ENCODE measurements at places on chromosomes 2 and 18.
A peak's percentile ranks its signal among the peaks of the same experiment; 100 is the strongest.

DNA sequence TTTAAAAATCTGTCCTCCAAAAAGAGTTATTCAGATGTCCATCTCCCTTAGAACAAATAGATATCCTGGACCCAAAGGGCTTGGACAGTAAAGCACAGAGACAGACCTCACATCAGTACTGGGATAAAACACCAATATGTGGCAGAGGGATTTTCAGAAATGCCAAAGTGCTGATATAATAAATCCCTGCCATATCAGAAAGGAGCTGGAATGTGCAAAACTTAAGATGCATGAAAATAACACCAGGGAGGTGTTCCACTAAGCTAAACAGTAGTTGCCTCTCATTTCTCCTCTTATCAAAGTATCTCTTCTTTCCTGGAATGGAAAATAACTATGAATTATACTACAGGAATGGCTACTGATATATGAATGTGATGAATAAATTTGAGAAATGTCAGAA, 13.2 kb downstream of the USP40 start:
- DNase-seq: no peak

- no peak for DNase-seq
Measured at GRCh38 chr2:9160732-9161131, 45.9 kb upstream of the ASAP2 start.

GRCh38 chr2:169106134-169106533, 36.8 kb downstream of the DHRS9 start:
- DNase-seq: no peak

DNA sequence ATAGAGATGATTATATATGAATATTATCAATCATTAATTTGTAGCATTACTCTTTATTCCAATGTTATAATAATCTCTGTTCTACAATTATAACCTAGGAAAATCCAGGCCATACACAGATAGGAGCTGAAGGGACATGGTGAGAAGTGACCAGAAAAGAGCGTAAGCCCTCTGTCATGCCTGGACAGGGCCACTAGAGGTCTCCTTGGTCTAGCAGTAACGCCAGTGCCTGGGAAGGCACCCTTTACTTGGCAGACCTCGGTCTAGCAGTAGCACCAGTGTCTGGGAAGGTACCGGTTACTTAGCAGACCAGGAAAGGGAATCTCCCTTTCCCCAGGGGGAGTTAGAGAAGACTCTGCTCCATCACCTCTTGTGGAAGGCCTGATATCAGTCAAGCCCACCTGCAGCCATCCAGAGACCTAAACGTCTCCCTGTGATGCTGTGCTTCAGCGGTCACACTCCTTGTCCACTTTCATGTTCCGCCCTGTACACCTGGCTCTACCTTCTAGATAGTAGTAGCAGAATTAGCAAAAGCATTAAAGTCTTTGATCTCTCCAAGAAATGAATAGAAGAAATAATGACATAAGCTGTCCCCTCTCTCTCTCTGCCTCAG, 447.5 kb upstream of the FSIP2 start:
- peak; percentile 2 for DNase-seq

GRCh38 chr2:14492920-14493503, 139.5 kb upstream of the LRATD1 start:
- DNase-seq: no peak

GRCh38 chr2:144554492-144555210, 34.7 kb upstream of the ZEB2 start:
- DNase-seq: peak; percentile 19

DNA sequence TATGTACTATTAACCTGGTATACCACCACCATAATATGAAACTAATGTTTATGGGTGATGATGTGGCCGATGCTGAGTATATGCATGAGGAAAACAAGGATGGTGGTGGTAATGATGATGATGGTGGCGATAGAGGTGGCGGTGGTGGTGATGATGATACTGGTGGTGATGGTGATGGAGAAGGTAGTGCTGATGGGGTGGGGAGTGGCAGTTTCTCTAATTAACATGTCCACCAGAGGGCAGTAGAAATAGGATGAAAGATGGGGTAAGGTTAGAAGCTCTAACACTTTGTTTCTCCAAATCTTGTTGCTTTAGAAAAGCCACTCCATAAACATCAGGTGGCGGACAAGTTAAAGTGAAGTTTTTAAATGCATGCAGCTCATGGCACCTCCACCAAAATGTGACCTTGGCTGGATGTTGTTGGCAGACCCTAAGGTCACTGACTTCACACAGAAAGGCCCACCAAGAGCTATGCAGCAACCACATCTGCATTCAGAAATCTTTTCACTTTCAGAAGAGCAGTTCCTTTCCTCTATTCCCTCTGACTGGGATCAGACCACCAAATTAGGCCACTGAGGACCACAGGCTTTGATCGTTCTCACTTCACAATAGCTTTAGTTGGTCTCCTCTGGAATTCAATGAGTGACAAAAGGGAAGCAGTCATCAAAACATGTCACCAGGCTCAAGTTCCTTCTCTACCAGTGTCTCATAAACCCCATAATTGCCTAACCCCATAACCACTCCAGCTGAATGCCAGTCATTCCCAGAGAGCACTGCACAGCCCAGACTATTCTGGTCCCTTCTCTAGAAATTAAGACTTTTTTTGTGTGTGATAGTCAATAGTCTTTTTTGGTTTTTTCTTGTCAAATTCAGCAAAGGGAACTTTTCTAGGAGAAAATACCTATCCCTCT, 7.5 kb upstream of the BCL11A start:
- no peak for DNase-seq

DNA sequence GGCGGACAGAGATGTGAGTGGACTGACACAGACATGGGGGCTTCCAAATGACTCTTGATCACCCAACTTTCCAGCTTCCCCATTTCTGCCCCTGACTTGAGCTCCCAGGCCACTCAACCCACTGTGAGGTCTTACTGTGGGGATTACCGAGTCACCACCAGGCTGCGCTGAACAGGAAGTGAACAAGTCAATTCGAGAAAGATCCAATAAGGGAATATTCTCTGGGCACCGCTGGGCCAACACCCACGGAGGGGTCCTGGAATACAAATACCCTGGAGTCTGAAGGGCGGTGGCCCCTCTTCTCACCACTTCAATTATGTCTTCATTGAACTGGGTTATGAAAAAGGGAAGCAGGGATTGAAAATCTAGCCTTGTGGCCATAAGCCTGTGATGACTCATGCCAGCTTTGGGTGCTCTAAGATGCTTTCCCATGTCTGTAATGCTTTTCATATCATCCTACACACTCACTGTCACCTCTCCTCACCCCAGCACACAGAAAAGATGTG, 37.7 kb downstream of the BCL11A start:
- DNase-seq: no peak

DNA sequence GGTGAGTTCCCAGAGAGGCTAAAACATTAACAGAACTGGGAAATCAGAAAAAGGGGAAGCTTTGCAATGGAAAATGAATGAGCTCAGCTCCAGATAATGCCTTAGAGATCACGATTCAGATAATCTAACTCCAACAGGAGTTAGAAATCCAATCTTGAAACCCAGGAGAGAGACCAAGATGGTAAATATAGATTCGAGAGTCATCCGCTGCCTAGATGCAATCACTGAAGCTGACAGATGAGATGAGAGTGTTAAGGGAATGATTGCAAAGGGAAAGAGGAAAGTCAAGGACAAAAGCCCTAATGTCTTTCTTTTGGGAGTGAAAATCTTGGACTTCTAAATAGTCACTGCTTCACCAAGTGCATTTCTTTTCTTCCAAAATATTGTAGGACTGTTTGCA, 722.0 kb downstream of the EPHA4 start:
- no peak for DNase-seq

DNA sequence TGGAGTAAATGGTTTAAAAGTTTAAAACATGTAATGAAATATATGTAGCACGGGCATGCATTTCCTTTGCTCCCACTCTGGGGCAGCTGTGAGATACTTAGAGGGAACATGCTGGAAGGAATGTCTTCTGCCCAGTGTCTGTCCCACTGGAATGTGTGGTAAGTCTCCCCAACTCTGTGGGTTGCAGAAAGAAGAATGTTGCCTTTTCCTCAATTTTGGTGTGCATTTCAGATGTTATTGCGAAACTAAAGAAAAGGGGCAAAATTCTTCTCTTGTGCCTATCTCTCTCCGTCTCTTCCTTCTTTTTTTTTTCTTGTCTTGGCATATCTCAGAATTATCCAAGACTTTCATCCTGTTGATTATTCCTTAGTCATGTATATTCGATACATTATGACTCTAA, 201.1 kb downstream of the SH3RF3 start:
- no peak for DNase-seq

- DNase-seq: no peak
Measured at GRCh38 chr2:46824611-46825010, 91.0 kb downstream of the MCFD2 start.

DNA sequence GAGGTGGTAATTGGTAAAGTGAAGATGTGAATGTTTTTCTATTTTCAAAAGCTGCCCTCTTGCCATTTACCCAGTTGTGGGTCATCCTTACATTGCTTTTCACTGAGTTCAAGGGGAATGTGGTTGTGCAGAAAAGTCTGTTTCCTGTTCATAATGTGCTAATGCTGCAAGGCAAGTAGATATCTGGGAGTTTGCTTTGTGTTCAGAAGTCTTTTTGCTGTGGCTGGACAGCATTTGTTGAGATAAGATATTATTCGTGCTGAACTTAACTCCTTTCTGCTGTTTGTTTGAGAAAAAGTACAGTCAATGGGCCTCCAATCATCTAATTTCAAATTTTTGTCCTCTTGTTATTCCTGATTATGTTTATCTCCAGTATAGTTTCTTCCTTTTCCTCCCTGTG, 263.2 kb downstream of the LTBP1 start:
- no peak for DNase-seq

GRCh38 chr2:19866771-19867170, 35.0 kb downstream of the TTC32 start:
- no peak for DNase-seq

- DNase-seq: no peak
Measured at GRCh38 chr2:196088203-196088602, 19.6 kb upstream of the DNAH7 start.

DNA sequence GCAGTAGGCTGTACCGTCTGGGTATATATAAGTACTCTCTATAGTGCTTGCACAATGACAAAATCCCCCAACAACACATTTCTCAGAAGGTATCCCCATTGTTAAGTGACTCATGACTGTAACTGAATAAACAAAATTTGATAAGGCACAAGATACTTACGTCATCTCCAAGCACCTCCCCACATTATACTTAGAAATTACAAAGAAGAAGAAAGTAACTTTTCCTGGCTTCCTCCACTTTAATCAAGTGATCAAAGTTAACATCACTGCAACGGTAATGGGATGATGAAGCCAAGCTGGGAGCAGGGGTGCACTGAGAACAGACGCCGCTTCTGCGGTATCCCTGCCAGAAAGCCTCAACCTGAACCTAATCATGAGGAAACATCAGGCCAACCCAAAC, 9.7 kb downstream of the TNS1 start:
- DNase-seq: no peak

All from NCI-H1105 treated with DMSO at 0.1 percent for 48 hours (cell line).